ENCODE measurements at places on chromosomes 16 and 17.

GRCh38 chr16:31382485-31383161 is 10.5 kb upstream of the ITGAD start:
- no peak for DNase-seq

GRCh38 chr16:56645838-56646237 is 5.8 kb upstream of the MT1B start:
- DNase-seq: no peak

GRCh38 chr16:63337264-63337663 is 1301.0 kb upstream of the CDH8 start:
- DNase-seq: no peak

GRCh38 chr16:84502075-84502474 is 2.4 kb downstream of the MEAK7 start:
- DNase-seq: no peak

GRCh38 chr17:35373534-35373983 is at the start of gene SLFN11:
Gene SLFN11 (minus strand): TSS chr17:35373621. CDS start chr17:35363807, 9,814 bp downstream.
- DNase-seq: peak; percentile 67

DNA sequence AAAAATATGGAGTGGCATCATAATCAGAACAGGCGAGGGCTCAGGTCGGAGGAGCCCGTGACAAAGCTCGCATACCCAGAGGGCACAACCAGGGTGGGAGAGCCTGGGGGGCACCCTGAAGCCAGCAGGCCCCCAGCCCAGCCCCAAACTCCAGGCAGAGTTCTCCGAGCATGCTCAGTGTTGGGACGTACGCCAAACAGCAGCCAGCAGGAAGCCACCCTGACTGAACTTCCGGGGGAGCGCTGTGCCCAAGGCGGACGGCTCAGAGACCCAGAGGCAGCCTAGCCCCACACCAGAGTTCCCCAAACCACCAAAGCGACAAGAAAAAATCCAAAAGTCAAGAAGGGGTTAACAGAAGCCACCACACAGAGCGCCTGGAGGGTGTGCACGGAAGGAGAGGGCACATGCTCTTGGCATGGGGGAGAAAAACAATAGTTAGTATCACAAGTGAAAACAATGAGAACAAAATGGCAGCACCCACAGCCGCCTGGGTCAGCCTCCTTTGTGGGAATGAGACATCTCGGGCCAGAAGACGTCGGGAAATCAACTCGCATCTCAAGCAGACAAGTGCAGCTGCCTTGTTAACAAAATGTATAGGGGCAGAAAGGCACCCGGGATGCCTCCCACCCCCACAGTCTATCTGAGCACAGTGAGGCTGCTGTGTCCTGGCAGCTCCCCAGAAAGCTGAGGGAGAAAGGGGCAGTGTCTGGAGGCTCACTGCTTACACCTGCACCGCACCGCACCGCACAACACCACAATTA is 11.9 kb downstream of the EXOC7 start:
- DNase-seq: no peak

DNA sequence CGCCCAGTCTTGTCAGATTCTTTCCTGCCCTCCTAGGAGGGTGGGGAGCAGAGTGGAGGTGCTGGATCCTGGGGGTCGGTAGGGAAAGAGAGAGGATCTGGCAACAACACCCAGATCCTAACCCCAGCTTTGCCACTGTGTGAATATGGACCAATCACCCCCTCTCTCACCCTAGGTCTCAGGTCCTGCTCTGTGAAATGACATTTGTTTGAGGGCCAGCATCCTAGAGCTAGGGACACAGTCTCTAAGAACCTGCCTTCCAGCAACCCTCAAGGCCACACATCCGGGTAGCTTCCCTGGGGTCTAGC is 28.4 kb upstream of the MAP3K14 start:
- no peak for DNase-seq

- DNase-seq: no peak
These were observed 4.2 kb downstream of the PLD6 start for GRCh38 chr17:17201907-17202306.

GRCh38 chr17:81142301-81143199 is 22.8 kb upstream of the PVALEF start:
- peak; percentile 72 for DNase-seq

GRCh38 chr16:13435873-13436474 is 484.0 kb upstream of the ERCC4 start:
- no peak for DNase-seq

GRCh38 chr17:27049104-27049784 is 244.7 kb upstream of the WSB1 start:
- no peak for DNase-seq

GRCh38 chr17:51189628-51190027 is 23.4 kb downstream of the NME2 start:
- DNase-seq: no peak

All from astrocyte of the spinal cord (primary cell).